ENCODE measurements at places on chromosomes 16 and 17.

DNA sequence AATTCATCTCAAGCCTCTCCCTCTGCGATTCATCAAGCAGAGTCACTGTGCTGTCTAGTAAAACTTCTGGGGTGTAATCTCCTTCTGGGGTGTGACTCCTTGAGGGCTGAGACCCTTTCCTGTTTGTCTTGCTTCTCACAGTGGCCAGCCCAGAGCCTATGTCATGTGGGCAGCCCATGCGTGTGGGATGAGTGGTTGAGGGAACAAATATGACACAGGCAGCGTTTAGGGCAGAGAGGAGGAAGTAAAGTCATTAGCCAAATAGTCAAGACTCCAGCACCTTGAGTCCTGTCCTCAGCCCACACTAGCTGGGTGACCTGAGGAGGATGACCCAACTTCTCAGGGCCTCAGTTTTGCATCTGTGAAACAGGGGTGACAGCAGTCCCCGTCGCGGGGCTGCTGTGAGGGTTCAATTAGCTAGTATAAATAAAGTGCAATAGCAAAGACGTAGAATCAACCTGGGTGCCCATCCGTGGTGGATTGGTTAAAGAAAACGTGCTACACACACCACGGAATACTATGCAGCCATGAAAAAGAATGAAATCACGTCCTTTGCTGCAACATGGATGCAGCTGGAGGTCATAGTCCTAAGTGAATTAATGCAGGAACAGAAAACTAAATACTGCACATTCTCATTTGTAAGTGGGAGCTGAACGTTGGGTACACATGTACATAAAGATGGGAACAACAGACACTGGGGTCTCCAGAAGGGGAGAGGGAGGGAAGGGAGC, 4.5 kb upstream of the ITGAX start:
- DNase-seq: no peak

- DNase-seq: peak; percentile 58
Measured at GRCh38 chr16:21158208-21159110, at the start of gene LDAF1. TSS of gene LDAF1 (plus strand) at chr16:21158674. CDS start at chr16:21161183, 2,509 bp downstream.

DNA sequence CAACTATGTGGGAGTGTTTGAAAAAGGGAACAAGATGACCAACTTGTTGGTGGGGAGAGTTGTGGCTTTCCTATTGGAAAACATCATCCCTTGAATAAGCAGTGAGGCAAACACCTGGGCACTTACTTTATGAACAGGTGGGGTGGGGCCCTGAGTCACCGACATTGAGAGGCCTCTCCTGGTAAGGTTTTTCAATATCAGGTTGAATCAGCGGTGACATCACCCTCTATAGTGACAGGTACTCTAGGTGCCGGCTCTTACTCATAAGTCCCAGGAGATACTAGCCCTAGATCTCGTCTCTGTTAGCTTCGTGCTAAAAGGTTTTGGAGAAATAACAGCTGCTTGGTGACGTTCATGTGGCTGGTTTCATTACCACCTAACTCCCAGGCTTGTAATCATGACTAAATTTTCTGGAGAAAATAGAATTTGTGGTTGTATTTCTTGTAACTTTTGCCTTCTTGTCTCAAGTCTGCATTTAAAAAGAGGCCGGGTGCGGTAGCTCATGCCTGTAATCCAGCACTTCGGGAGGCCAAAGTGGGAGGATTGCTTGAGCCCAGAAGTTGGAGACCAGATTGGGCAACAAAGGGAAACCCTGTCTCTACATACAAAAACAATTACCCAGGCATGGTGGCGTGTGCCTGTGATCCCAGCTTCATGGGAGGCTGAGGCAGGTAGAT, 19.3 kb downstream of the CDH1 start:
- DNase-seq: no peak

- no peak for DNase-seq
Measured at GRCh38 chr16:56140645-56141044, 50.6 kb upstream of the GNAO1 start.

GRCh38 chr17:17515934-17516930, 20.0 kb upstream of the RASD1 start:
- DNase-seq: no peak
